ENCODE measurements at places on chromosomes 16 and 17.

- DNase-seq, result no peak
Measured at GRCh38 chr17:14295676-14296075, 5.2 kb upstream of the HS3ST3B1 start.

DNA sequence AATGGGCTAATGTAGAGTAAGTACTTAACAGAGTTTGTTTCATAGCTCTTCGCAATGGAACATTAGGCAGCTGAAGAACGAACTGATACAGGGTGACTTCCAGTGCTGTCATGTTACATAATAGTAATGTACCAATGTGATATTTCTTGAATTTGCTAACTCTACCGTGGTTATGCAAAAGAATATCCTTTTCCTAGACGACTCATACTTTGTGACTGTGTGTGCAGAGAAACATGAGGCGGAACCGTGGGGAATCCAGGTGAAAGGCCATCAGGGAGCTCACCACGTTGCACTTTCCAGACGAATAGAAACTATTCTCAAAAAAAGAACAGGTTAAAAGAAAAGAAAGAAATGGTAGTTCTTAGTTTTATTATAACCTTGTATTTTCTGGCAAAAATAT, 13.2 kb downstream of the NOB1 start:
- peak; percentile 75 for DNase-seq

- no peak for DNase-seq
Measured at GRCh38 chr17:10369239-10369638, 3.6 kb downstream of the MYH13 start.

DNA sequence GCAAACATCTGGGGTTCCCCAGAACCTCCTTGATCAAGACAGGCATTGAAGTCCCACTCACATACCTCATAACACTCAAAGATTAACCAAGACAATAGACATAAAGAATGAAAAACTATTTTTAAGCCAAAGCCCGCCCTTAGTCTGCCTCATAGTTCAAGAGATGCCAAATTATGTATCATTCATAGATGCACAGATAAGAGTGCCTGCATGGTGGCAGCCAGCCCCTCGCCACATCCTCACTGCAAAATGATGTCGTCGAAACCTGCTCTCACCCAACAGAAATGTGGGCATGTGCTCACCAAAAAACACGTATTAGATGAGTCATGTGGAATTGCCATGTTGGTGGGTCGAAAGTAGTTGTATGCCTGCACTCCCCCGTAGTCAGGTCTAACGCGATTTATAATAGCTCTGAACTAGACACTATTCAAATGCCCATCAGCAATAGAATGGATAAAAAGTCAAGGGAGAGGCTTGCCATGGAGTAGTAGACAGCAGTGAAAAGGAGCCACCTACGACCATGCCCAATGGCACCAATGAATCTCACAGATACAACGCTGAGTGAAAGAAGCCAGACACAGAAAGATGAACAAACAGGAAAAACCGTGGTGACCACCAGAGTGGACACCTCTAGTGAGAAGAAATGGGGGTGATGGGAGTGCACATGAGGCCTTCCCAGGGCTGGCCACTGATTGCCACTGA, 64.8 kb downstream of the C16orf95 start:
- DNase-seq, result no peak

DNA sequence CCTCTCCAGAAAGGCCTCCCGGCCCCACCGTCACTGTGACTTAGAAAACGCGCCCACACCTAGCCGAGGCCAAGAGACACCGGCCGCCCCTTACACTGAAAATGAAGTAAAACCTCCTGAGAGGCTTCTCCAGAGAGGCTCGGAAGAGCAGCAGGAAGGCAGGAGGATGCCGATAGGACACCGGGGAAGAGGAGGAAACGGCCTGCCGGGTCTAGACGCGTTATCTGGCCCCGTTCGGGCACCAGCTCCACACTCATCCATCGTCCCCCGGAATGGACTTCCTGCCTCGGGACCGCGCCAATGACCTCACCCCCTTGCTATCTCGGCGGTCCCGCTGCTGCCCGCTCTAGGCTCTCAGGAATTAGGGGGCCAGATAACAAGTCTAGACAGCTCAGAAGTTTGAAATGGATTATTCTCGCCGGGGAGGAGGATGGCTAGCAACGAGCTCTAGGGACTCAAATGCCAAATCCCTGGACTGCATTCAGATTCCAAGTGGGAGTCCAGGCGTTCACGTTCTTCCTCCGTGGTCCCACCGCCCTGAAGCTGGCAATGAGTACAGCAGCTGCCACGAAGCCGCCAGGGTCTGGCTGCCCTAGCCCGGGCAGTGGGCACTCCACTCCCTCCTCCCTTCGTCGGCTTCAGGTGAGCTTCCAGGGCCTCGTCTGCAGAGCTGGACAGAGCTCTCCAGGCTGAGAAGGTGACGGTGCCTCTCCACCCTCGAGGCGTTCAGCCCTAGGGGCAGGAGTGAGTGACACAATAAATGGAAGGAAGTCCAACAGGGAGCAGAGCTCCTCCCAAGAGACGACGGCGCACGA, 350.9 kb downstream of the FOXL1 start:
- peak; percentile 77 for DNase-seq

- no peak for DNase-seq
Measured at GRCh38 chr17:63477480-63478440, 899 bp downstream of the ACE start.

DNA sequence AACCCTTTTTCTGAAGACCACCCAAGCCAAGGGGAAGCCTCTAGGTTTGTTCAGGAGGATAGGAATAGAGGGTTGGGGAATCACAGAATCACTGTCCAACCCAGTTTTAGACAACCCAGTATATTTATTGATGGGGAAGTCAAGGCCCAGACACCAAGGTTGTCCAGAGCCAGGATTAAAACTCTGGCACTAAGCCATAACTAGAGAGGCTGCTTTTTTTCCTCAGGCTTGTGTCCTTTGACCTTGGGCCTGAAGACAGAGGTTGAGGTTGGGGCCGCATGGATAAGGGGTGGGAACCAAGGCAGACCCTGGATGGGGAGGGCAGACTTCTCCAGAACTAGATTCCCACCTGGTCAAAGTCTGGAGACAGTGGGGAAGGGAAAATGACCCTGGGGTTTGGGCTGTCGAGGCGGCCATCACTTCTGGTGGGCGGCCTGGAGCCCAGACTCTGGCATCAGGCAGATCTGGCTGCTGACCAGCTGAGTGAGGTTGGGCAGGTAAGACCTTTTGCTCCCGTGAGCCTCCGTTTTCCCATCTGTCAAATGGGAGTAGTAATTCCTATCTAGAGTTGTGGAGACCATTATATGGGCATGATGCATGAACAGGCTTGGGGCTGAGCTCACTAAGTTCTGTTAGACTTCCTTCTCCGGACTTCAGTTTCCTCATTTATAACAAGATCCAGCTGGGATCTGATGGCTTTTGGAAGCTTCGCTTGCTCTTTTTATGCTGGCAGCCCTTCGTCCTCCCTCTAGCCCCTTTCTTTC, 17.9 kb downstream of the IGFBP4 start:
- DNase-seq, result peak; percentile 71

DNA sequence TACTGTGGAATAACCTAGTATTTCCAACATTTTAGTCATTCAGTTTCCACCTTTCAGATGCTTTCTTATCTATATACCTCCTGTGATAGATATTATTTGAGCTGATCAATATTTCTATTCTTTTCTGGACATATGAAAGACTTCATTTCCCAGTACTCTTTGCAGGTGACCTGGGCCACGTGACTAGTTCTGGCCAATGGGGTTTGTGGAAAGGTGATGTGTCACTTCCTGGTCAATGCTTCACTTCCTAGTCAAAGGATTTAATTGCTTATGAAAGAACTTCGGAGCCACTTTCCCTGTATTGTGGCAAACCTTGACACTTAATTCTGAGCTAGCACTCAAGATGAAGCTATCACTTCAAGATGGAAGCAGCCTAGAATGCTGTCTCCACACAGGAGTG, 248.9 kb upstream of the FOXF1 start:
- DNase-seq, result peak; percentile 46

- no peak for DNase-seq
Measured at GRCh38 chr17:65190467-65191097, 53.4 kb downstream of the RGS9 start.

DNA sequence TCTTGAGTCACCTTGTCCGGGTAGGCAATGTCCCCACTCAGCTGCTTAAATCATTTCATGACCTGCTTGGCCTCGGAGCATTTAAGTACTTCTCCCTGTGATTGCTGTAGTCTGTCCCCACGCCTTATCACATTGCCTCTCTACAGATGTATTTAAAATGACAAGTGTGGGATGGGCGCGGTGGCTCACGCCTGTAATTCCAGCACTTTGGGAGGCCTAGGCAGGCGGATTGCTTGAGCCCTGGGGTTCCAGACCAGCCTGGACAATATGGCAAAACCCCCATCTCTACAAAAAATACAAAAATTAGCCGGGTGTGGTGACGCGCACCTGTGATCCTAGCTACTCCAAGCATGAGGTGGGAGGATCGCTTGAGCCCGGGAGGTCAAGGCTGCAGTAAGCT, 1.3 kb upstream of the GJC1 start:
- DNase-seq, result no peak

- no peak for DNase-seq
Measured at GRCh38 chr17:4887581-4887980, 11.8 kb upstream of the C17orf107 start.

DNA sequence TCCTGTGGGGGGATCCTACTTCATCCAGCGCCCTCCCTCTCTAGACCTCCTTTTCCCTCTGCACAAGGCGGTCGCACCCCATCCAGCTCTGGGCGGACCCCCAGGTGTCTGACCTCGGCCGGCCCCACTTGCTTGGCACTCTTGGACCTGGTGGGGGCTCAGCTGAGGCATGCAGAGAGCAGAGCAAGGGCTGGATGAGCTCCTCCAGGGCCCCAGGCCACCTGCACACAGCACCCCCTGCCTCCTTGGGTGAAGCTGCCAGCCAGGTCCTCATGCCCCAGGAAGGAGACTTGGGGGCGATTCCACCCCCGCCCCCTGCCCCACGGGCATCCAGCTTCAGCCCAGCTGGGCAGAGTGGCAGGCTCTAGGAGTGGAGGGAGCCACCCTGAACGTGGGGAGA, 159.4 kb upstream of the GSE1 start:
- no peak for DNase-seq

- DNase-seq, result peak; percentile 76
Measured at GRCh38 chr17:40415390-40415789, 2.3 kb downstream of the TOP2A start.

GRCh38 chr16:2704983-2705275, 15.1 kb downstream of the PRSS27 start:
- DNase-seq, result no peak

GRCh38 chr16:75097191-75097761, 19.3 kb downstream of the LDHD start:
- DNase-seq, result no peak

GRCh38 chr16:58510097-58510775, 5.1 kb upstream of the SETD6 start:
- no peak for DNase-seq

DNA sequence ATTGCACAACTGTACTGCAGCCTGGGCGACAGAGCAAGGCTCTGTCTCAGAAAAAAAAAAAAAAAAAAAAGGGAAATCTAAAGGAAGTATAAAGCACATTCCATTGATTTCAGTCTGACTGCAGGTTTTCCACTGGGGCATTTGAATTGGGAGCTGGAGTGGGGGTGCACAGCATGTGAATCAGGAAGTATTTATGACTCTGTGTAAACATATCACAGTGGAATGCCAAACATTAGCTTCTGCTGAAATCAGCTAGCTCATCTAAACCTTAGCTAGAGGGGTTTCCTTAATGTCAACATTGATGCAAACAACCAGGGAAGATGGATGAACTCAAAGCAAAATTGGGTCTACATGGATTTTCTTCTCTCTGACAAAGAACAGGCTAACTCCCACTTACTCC, 641.0 kb upstream of the EEF2KMT start:
- DNase-seq, result no peak

DNA sequence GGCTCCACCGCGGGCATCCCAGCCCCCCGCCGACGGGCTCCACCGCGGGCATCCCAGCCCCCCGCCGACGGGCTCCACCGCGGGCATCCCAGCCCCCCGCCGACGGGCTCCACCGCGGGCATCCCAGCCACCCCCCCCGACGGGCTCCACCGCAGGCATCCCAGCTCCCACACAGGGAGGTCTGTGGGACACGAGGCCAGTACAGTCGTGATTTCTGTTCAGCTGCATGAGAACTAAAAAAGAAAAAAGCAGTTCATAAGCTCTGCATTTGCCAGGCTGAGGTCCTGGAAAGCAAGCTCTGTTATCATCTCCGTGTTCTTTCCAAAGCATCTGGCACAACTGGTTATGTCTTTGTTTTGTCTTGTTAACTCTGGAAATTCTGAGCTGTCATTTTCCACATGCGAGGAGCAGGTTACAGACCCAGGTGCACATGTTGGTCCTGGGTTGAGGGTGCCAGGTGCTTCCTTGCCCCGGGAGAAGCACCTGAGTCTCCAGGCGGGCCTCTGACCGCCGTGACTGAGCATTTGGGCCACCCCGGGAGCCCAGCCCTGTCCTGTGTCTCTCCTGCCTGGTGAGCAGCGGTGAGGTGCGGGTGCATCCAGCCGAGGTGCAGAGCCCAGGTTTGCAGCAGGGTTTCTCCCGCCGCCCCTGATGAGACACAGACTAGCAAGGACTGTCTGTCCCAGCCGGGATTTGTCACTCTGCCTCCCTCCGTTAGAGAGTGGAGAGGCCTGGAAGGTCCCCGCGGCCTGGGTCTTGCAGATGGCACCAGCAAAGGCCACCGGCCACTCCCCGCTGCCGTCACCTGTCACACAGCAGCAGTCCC, 9.9 kb upstream of the WFIKKN1 start:
- no peak for DNase-seq

DNA sequence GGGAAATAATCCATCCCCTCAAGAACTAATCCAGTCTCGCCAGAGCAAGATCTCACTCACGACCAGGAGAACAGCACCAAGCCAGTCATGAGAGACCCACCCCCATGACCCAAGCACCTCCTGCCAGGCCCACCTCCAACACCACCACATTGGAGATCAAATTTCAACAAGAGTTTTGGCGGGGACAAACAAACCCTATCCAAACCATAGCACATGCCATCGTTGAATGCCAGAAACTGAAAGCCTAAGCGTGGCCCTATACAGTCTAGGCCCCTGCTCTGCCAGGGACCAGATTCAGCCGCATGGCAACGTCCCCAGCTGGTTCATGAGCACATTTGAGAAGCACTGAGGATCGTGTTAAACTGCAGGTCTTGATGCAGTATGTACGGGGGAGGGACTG, 57.3 kb downstream of the AXIN2 start:
- DNase-seq, result no peak

DNA sequence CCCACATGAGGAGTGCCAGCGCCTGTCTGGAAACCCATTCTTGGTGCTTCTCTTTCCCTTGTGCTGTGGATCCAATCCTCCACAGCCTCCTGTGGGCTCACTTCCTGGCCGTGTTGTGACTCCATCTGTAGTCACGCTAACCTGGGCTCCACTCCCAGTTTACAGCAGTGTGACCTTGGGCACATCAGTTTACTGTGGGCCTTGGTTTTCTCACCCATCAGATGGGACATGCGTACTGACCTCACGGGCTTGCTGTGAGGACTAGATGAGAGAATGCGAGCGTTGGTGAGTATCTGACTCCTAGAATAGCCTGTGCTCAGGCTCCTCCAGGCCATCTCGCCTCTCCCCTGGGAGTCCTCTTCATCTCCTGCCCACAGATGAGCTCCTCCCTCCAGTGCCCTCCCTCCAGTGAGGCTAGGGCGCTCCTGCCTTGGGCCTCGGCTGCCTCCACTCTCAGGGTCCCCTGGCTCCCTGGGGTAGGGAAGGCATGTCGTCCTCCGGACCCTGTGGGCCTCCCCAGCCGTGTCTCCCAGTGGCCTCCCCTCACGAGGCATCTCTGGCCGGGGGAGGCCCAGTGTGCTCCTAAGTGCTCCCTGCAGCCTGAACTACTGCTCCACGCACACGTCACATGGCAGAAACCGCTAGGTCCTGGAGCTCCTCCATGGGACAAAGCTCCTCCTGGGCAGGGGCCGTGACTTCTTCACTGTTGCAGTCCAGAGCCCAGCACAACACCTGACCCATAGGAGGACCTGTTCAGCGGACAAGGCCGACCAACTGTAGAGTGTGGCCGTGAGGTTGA, 5.2 kb upstream of the FOXJ1 start:
- no peak for DNase-seq
